ENCODE measurements at places on chromosomes 7 and 10.

DNA sequence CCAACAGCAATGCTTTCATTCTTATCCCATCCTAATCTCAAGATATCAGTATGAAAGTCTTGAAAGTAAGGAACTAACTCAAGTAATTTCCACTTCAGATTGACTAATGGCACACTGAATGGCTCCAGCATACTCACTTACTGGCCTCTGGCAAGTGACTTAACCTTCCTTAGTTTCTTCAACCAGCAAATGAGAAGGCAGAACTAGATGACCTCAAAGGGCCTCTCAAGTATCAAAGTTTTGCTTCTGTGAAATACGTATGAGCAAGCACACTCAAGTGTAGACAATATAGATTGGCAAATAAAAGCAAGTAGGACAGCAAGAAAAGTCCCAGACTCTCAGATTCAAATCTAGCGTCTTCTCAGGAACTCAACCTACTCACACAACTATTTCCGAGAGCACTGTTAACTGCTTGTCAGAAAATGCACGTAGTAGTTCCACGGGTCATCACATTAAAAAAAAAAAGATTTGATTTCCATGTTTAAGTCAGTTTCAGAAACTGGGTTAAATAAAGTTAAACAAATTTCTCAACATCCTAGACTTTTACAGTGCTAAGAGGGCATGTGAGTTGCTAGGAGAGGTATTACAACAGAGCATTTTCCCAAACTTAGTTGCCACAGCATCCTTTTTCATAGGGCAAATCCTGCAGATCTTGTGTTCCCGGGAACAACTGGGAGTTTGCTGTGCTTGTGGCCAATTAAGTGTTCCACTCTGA is 276.9 kb upstream of the KLF14 start:
- DNase-seq = no peak

- no peak for DNase-seq
These were observed 6.0 kb downstream of the RBP3 start for GRCh38 chr10:47354165-47354564.

GRCh38 chr10:24622781-24623301 is 100.8 kb downstream of the ARHGAP21 start:
- no peak for DNase-seq

DNA sequence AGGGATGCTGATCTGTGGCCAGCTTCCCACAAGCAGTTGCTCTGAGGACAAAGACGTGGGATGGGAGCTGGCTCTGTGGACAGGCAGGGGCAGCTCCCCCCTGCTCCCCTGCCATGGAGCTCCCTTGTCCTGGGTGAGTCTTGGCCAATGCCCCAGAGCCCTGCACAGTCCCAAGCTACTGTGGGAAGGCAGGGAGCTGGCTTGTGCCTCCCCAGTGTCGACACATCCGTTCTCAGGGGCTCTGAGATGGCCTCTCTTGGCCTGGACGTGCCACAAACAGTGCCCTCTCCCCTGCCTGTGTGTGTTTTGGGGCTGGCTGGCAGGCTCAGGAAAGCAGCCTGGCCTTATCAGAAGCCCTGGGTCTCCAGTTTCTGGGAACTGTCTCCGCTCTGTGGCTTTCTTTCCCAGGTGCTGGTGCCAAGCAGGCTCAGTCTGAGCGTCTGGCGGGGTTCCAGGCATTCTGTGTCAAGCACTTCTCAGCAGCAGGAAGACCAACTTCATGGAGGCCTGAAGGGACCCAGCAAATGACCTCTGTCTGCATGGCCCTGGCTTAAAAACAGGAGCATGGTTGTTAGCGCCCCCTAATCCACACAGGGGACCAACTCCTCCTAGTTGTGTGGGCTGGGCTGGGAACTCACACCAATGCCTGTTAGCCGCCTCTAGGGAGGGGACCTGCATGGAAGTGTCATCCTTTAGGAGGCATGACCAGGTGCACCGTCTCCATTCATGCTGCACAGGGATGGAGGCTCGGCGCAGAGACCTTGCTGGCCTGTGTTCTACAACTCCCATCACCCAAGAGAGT is 375.2 kb downstream of the RPS24 start:
- no peak for DNase-seq

DNA sequence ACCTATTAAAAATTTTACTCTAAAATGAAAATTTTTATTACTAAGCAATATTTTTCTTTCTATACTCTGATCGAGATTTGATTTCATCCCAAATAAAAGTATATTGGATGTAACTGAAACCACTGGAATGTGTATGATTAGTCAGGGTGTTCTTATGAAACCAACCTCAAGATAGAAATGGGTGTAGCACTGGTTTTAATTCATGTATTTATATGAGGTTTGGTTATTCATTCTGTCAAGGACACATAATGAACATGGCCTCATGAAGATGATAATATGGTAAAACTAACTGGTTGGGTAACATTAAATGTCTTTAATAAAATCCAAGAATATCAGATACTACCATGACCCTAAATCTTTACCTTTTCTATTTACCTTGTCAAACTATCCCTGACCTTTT is 197.7 kb downstream of the SEMA3A start:
- no peak for DNase-seq

GRCh38 chr7:50730446-50731400 is 52.0 kb downstream of the GRB10 start:
- DNase-seq = no peak

All from stimulated activated CD8-positive, alpha-beta memory T cell treated with anti-CD3 and anti-CD28 coated beads, Interleukin-2, amount 100 ng/mL, for 48 hours (primary cell).